ENCODE measurements at places on chromosomes 4 and X.
A peak's percentile ranks its signal among the peaks of the same experiment; 100 is the strongest.

- DNase-seq = peak; percentile 67
These were observed 5.8 kb downstream of the AFAP1 start for GRCh38 chr4:7933651-7934510.

DNA sequence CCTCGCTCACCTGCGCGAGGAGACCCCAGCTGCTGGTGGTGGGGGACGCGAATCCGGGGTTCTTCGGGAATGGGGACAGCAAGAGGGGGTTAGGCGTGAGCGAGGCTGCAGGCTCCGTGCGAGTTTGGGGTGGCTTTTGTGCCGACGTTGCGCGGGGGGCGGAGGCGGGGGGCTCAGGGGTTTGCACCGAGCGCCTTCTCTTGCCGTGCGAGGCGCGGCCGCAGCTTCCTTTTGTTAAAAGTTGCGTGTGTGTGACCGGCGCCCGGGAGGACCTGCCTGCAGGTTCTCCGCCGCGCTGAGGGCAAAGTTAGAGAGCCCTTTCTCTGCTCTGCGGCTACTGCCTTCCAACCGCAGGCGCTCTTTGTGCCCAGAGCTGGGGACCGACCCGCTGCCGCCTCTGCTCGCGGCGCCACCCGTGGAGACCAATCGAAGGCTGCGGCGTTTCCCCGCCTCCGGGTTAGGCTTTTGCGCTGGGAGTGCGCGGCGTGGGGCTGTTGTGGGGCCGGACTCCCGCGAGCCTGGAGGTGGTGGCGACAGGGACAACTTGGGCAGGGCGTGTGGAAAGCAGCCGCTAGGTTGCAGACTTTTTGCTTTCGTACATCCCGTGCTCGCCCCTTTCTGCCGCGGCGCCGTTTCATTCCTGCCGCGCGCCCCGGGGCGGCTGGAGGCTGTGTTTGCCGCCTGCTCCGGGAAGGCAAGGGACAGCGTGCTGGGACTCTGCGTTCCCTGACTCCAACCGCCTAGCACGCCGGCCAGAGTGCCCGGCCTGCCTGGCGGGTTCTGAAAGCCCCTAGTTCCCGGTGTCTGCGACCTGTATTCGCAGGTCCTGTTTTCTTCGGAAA, 716 bp downstream of the KIT start:
- DNase-seq = peak; percentile 62

DNA sequence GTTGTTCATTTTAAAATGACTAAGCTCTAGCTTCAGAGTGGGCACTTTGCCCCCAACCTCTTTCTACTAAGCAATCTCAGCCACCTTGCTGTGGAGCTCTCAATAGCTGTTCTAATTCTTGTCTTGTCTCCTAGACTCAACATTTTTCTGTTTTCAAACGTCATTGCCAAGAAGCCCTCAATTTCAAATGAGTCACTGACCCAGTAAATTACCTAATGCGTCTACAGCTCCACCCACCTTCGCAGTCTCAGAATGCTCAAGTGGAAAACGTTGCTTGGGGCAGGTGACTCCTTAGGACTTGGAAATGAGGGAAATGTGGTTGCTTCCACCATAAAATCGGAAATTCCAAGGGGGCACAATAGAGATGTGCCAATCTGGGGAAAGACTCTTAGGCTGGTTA, 59.0 kb downstream of the ING2 start:
- no peak for DNase-seq

DNA sequence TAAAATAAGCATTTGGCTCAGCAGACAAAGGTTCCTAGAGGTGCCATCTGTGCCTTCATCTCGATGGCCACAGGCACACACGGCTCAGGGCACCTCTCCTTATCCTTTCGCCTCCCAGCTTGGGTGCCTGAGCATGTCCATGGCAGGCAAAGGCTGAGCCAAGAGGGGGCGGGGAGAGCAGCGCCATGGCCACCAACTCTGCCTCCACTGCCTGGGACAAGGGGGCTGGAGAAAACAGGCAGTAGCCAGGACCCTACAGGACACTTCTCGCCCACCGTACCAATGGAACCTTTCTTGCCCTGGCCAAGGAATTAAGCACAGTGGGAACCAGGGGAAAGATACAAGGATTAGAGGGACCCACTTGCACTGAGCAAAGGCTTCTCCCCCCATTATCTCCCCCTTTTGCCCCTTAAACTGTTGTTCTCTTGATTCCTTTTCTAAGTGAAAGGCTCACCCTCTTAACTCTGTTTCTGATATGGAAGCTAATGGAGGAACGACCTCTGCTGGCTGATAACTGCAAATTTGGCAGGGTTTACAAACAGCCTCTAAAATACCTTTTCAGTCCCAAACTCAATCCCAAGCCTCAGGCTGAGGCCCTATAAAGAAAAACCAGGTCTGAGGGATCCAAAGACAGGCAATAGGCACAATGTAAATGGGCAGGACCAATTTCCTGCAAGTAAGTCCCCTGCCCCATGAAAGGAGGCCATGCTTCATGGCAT, 335.2 kb downstream of the ADAM29 start:
- DNase-seq = no peak

DNA sequence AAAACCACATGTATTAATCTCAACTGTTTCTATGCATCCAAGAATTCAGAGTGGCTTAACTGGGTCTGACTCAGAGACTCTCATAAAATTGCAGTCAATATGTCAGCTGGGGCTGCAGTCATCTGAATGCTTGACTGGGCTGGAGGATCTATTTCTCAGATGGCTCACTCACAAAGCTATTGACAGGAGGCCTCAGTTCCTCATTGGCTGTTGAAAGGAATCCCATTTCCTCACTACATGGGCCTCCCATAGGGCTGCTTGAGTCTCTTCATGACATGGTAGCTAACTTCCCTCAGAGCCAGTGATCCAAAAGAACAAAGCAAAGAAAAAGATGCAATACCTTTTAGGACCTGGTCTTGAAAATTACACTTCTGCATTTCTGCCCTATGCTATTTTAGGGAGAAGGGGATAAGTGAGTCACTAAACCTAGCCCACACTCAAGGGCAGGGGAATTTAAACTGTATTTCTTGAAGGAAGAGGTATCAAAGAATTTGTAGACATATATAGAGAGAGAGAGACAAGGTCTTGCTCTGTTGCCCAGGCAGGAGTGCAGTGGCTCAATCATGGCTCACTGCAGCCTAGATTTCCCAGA, 9.8 kb downstream of the SCFD2 start:
- DNase-seq = no peak

GRCh38 chrX:11331788-11332187, 38.6 kb downstream of the AMELX start:
- no peak for DNase-seq

DNA sequence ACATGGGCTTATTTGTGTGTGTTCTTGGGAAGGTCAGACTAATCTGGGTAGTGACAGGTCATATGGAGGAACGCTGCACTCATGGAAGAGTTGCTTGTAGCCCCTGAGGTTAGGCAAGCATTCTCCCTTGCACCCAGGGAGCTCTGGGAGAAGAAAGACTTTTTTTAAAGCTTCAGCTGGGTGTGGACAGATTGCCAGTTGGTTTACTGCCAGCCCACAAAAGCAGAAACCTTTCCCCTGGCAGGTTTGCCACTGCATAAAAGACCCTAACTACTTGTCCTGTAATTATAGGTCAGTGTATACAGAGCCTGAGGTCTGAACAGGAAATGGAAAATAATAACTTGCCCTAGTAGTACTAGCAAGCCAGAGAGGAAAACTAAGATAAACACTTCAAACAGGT, 7.4 kb upstream of the NFKB1 start:
- no peak for DNase-seq

DNA sequence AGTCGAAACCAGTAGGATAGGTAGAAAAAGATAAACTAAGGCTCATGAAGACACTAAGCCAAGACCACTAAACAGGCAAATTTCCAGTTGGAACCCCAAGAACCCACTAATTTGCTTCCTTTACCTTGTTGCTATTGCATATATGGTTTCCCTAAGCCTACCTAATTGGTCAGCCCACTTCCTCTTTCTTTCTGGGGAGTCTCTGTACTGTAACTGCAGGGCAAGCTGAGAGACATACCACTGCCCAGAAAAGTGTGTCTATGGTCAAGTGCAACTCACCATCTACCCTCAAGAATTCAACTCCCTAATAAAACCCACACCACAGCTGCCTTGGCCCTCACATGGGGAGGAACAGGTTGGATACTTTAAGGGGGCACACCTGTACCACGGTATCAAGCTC, 28.6 kb downstream of the IDS start:
- DNase-seq = no peak

GRCh38 chr4:55336138-55337034, 9.7 kb upstream of the SRD5A3 start:
- no peak for DNase-seq

GRCh38 chrX:47200385-47201150, 6.9 kb downstream of the UBA1 start:
- DNase-seq = no peak

DNA sequence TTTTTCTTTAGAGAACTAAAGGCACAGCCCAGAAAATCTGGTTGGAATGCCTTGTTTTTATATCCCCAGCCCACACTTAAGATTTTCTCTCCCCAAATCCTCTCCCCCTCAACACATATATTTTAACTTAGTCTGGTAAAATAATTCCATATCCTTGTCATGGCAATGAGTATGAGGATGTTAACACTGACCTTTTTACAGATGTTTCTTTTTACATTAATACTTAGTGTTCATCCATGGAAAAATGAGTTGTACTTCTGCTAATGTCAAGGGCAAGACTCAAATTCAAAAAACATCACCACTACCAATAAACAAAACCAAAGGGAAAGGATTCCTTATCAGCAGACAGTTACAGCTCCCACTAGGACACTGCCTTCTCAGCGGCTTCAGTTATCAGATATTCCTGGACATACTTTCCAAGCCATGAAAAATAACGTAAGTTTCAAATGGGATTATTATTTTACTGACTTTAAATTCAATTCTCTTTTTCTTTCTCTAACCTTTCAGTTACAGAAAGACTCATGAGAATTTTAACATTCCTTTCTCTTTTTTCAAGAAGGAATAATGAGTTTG, 83.3 kb downstream of the RASL11B start:
- no peak for DNase-seq

- DNase-seq = peak; percentile 29
These were observed 380.8 kb downstream of the SPRY1 start for GRCh38 chr4:123777373-123777772.

- DNase-seq = no peak
These were observed 10.9 kb downstream of the SHROOM3 start for GRCh38 chr4:76445911-76446310.
